Mammary epithelial cell (primary cell): ENCODE measurements at places on chromosomes 5 and 9. TPM values are rescaled to one million over a fixed set of nuclear protein-coding genes. Genes with fewer than 3 reads are reported as not detected.

MYMK gene
- total RNA-seq: not detected

SLC4A9 gene
- total RNA-seq: under 0.01 TPM

PKD2L2 gene
- total RNA-seq: not detected in 2 replicates

SPINK4 gene
- not detected for total RNA-seq

ARHGEF37 gene
- 35.2 TPM for total RNA-seq

FOXD1 gene
- total RNA-seq: 58.1 and 78.6 TPM in 2 replicates

AQP3 gene
- total RNA-seq: 11.0 TPM

CCIN gene
- total RNA-seq: not detected

OR1J1 gene
- total RNA-seq: not detected

FREM1 gene
- total RNA-seq: not detected

- no peak for DNase-seq
Measured at GRCh38 chr5:116759860-116760640, 185.4 kb upstream of the SEMA6A start.

DNA sequence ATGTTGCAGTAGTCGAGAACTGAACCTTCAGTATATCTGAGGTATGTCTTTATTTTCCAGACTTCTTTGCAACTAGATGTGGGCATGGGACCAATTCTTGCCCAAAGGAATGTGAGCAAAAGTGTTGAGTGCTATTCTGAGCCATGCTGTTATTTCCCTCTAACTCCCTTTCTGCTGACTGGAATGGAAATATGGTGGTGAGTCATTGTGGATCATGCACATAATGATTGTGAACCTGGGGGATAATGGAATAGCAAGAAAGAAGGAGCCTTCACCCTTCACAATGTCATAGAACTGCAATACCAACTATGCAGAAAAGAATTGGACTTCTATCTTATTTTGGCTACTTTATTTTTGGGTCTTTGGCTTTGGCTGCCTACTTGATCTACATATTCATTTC lies 10.3 kb upstream of the DOCK2 start:
- peak; percentile 60 for DNase-seq

DNA sequence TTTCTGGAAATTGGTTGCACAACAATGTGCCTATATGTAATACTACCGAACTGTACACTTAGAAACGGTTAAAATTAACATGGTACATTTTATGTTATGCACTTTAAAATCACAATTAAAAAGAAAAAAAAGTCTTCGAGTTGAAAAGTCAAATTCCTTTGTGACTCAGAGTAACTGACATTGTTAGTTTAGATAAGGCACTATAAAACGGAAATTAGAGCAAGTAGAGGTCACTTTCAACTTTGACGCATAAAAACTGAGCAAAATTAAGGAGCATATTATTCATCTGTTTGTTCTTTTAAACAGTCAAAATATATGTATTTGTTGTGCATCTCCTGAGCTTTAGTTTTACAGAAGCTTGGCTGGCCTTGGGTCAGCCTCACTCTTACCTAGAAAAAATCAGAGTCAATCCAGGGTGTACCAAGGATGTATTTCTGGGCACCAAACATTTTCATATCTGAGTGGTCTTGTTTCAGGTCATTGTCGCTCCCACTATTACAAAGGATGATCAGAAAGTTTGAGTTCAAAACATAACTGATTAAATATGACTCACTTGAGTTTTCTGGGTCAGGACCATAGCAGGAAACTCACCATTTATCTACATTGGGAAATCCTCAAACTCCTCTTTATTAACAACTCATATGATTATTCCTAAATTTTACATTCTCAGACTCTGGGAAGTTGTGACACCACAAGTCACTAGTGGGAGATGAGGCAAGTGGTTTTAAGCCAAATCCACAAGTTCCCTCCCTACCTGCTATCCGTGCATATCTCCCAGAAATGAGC lies 160.6 kb downstream of the CCDC192 start:
- no peak for DNase-seq

GRCh38 chr9:82457298-82457697 lies 468.7 kb downstream of the SPATA31D1 start:
- DNase-seq: no peak

GRCh38 chr9:116717150-116717549 lies 30.0 kb downstream of the TRIM32 start:
- no peak for DNase-seq

GRCh38 chr5:83277953-83278352 lies 193.6 kb upstream of the VCAN start:
- DNase-seq: no peak

DNA sequence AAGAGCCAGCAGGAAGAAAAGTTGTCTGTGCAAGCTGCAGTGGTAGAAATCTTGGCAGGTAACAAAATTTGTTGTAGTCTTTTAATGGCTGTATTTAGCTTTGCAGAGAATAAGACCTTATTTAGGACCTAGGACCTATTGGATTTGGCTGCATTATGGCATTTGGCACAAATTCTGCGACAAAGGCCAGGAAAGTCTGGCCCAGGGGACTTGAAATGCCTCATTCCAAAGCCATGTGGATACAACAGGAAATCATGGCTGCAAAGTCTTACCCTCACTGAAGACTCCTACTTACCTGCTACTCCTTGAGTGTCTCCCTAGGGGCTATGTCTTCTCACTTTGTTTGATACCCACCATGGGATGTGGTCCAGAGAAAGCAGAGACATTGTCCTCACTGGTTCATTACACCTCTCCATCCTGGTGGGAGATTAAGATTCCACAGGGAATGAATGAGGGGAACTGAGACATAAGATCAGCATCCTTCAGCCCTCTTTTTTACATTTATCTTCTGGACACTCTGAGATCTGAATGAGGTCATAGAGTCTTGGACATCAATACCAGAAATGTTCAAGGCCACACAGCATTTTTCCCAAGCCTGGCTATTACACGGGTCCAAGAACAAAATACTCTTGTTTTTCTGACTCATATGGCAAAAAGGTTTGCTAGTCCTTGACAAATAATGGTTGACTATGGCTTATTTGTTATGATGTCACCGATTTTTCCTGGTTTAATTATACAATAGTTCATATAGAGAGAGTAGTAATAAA lies 119.4 kb downstream of the PDE8B start:
- DNase-seq: no peak

- DNase-seq: no peak
Measured at GRCh38 chr9:13352451-13352979, 73.0 kb upstream of the MPDZ start.

- peak; percentile 69 for DNase-seq
Measured at GRCh38 chr5:139787568-139788293, 7.9 kb upstream of the PSD2 start.

DNA sequence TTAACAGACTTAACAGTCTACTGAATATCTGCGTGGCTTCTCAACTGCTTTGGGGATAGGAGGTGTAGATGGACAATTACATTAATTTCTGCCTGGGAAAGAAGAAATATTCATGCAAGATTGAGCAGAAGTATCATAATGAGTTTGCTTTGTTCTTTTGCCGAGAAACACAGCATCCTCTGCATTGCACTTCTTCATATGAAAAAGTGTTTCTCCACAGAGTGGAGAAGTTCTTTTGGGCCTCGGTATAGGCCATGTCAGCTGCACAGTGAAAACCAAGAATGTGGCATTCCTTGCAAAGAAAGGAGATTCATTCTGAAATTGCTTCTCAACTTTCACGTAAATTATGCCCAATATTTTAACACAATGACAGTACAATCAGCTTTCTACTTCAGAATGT lies 17.6 kb upstream of the SNX2 start:
- no peak for DNase-seq

- DNase-seq: no peak
Measured at GRCh38 chr9:15221746-15222145, 85.3 kb downstream of the TTC39B start.

- DNase-seq: peak; percentile 17
Measured at GRCh38 chr5:129906177-129906887, 2.1 kb downstream of the CHSY3 start.

DNA sequence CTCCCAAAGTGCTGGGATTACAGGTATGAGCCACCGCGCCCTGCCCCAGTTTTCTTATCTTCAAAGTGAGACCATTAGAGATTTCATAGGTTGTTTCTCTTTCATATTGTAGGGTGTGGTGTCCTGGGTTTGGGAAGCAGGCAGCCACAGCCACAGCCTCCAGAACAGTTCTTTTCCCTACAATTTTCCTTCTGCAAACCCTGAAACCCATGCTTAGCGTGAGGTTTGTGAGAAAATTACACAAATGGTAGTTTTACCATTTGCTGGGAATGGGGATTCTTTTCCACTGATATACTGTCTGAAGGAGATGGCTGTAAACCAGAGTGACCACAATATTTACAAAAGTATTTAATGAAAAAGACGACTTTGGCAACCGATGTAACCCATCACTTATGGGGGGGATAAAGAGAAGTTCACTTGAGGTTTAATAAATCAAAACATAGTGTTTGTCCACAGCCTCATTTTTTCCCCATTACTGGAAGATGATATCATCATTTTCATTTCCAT lies 26.7 kb upstream of the ECM2 start:
- no peak for DNase-seq

- DNase-seq: no peak
Measured at GRCh38 chr9:136016572-136017288, 55.6 kb upstream of the UBAC1 start.

DNA sequence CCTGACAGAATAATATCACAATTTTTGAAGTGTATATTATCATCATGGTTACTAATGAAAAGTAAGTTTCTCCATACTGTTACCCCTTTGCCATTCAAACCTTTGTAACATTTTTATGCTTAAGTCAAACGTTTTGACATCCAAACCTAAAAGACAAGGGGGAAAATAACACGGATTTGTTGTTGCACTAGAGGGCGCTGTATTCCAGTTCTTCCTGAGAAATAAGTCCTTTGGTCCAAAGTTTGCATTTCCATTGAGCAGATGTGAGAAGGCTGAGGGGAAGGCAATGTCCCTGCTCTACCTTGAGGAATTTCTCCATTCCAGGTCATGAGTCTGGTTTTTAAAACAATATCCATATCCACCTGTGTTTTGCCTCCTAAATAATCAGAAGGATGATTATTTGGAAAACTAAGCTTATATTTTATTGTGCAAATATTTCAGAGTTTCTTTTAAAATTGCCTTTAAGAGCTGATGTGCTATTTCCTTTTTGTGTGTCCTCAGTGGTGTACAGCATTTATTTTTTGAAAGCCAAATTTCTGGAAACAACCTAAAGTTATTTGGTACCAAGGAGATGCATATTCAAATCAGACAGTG lies 9.7 kb downstream of the LECT2 start:
- DNase-seq: peak; percentile 63

DNA sequence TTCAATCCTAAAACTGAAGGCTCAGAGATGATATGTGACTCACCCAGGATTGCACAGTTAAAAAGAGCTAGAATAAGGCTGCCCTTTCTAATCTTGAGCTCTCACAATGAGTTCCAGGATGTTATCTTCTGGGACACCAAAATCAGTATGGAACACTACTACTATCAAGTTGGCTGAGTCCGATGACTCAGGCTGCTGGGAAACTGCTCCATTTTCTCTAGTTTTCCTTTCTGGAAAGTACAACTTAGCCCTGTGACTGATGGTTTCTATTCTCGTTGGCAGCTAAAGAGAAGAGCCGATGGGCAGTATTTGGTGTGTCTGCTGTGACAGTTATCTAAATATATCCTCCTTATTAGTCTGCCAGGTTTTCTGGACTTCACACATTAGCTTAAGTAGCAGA lies 37.9 kb upstream of the DPYSL3 start:
- no peak for DNase-seq

GRCh38 chr9:134377976-134378375 lies 51.7 kb downstream of the RXRA start:
- DNase-seq: peak; percentile 44

GRCh38 chr5:56514245-56514644 lies 281.1 kb upstream of the ANKRD55 start:
- no peak for DNase-seq

GRCh38 chr5:141734501-141735229 lies 52.6 kb upstream of the ARAP3 start:
- peak; percentile 66 for DNase-seq

DNA sequence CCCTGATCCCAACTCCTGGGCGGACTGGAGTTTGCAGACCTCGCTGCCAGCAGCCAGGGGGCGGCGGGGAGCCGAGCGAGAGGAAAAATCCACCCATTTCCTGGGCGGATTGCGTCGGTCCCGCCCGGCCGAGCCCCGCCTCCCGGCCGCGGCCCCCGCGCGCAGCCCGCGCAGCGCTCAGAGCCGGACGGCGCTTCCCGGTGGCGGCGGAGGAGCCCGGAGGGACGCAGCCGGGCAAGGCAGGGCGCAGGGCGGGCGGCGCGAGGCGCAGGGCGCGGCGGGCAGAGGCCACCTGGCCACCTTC lies at the start of gene OLFM1:
TSS of gene OLFM1 (plus strand) at position 180 of the 304 bp plus-strand sequence. CDS start 322 bp downstream, outside the sequence.
- peak; percentile 51 for DNase-seq

- no peak for DNase-seq
Measured at GRCh38 chr9:117681888-117682287, 22.3 kb upstream of the TLR4 start.

DNA sequence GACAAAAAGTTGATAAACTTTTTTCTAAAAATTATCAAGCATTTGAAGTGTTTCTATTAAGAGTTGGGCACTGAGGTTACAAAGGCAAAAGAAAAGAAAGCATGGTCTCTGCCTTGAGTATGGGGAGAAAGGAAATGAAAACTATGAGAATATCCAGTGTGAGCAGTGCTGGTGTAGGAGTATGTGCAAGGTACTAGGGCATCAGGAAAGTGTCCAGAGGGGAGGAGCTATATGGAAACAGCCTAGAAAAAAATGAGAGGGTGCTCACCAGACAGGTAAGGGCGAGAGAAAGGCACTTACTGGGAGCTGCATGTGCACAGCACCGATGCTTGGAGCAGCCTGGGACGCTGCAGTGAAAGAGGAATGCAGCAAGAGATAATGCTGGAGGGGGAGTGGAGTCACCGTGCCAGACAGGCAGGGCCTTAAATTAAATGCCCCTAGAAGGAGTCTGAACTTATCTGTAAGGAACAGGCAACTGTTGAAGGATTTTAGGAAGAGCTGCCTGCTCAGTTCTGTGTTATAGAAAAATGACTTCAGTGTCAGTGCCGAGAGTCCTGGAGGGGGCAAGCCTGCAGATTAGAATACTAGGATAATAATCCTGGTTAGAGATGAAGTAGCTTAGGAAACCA lies 14.0 kb downstream of the MCC start:
- no peak for DNase-seq

- DNase-seq: peak; percentile 59
Measured at GRCh38 chr5:24161559-24161958, 483.2 kb downstream of the CDH10 start.

- no peak for DNase-seq
Measured at GRCh38 chr5:142901476-142902185, 131.5 kb downstream of the ARHGAP26 start.

- no peak for DNase-seq
Measured at GRCh38 chr5:162289489-162289888, 221.9 kb downstream of the GABRG2 start.

DNA sequence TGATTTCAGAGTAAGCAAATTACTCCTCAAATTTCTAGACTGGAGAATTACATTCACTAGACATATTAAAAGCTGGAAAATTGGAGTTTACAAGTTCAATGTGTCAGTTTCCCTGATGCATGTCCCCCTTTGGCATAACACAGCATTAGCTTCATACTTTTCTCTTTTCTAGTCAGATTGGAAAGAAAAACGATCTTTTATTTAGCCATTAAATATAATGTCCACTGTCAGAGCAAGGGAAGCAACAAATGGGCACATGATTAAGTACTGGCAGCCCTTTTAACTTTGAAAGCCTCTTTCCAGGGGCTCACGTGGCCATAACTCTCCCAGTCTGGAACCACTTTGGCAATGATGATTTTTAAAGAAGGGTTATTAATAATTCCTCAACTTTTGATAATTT lies 203.3 kb downstream of the KCNN2 start:
- DNase-seq: no peak

- no peak for DNase-seq
Measured at GRCh38 chr9:2992427-2992826, 148.5 kb upstream of the PUM3 start.
